ACHN (cell line): ENCODE measurements at places on chromosomes 7 and 10.

GRCh38 chr10:107545717-107546116 lies 381.2 kb upstream of the SORCS1 start:
- no peak for DNase-seq

- DNase-seq = no peak
Observed at GRCh38 chr10:124756156-124756903, 12.2 kb upstream of the FAM53B start.

DNA sequence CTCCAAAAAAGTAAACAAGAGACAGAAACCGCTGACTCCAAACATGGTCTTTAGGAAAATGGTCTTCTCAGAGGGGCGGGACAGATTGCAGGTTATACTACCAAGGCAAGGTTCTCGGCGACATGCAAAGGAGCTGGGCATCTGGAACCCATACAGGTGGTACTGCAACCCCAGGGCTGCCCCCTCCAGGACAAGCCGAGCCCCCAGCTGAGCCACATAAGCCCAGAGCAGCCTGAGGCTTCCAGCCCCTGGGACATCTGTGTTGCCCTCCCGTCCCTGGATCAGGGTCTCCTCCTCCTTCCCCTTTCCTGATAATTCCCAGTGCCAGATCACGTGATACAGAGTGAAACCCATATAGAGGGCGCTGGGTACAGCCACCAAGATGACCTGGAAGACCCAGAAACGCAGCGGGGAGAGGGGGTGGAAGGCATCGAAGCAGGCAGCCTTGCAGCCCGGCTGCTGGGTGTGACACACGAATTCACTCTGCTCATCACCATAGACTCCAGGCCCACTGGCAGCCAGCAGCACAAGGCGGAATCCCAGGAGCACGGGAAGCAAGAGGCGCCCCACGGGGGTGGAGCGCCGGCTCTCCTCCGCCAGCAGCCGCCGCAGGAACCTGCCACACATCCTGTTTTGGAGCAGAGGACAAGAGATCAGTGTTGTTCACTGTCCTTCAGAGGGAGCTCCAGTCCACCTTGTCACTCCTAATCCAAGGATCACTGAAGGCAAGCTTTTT lies at the start of gene GJC3:
GJC3 (minus strand) TSS at position 627 of the 736 bp plus-strand sequence; CDS start at position 627, 0 bp downstream.
- DNase-seq = peak; percentile 80

DNA sequence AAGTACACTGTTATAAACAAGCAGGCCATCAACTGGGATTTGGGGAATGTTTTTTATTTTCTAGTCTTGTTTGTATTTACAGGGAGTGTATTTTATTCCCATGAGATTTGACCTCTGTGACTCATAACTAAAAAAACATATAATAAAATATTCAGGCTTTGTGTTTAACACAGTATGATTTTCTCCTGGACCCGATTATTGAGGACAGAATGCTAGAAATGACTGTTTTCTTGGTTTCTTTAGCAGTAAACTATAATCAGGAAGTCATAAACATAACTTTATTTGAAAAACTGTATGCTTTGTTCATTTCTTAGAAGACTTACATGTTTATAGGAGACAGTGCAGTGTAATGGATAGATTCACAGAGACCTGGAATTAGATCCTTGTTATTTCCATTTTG lies 2.1 kb downstream of the NHLRC2 start:
- DNase-seq = no peak

DNA sequence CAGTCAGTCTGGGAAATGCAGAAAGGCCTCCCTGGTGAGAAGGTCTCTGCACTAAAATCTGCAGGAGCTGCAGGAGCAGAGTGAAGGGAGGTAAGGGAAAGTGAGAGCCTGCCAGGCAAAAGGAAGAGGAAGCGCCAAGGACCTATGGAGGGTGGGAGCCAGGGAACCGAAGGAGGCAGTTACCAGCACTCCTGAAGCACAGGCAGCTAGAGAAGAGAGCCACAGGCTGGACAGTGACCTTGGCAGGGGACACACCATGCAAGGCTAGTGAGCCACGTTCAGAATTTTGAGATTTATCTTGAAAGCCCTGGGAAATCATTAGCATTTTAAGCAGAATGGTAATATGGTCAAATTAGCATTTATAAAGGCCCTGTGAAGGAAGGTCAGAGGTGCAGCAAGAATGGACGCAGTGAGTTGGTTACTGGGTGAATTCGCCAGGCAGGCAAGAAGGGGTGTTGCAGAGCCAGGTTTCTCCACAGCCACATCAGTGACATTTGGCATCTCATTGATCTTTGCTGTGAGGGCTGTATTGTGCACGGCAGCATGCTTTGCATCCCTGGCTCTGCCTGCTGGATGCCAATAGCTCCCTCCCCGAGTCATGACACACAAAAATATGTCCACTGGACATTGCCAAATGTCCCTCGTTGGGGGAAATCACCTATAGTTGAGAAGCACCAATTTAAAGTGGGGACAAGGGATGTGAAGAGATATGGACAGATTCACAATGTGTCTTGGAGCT lies 54.7 kb upstream of the LANCL2 start:
- no peak for DNase-seq

DNA sequence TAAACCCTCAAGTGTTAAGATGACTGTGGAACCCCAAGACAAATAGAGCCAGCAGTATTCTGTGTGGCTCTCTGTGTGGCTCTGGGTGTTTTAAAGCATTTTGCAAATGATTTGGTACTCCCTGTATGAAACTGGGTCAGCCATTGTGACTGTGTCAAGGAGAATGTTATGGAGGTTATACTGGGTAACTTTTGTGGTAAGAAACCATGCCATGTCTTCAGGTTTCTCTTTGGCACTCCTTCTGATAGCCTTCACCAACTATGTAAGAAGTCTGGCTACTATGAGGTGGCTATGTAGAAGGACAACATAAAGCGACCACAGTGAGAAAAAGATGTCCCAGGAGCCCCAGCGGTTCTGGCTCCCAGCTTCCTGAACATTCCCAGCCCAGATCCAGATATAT lies 226.6 kb upstream of the RHOBTB1 start:
- DNase-seq = no peak

GRCh38 chr7:130145424-130146100 lies 59.6 kb downstream of the TMEM209 start:
- DNase-seq = no peak

GRCh38 chr10:3107426-3107961 lies 40.1 kb downstream of the PFKP start:
- DNase-seq = peak; percentile 98

DNA sequence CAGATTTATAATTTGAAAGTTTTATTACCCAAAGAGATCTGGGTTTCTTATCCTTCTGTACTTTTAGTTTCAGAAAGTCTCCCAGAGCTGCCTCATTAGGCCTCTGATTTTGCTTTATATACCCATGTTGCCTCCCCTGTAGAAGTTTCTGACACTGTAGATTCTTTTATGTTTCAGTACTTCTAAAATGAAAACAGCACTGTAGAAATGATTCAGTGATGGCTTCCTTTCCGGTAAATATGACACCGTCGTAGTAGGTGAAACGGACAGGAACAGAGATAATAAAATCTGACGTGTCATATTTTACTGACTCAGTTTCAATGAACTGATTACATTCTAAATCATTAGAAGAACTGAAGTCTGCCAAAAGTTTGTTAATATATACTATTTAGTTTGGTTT lies 272.7 kb downstream of the TWIST1 start:
- no peak for DNase-seq

- DNase-seq = no peak
Observed at GRCh38 chr7:41054960-41055661, 647.8 kb downstream of the INHBA start.

DNA sequence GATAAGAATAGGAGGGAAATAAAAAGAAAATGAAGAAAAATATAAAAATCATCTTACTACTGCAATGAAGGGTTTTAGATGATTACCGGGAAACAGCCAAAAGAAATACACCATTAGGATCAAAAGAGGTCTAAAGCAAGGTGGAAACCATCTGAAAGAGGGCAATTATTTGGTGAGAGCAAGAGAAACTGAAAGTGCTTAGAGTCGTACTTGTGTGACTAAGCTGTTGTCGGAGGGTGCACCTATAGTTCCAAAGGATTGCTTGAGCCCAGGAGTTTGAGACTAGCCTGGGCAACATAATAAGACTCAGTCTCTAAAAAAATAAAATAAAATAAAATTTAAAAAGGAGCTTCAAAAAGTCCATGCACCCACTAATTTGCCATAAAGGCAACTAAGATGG lies 169.5 kb downstream of the DKK1 start:
- peak; percentile 26 for DNase-seq

DNA sequence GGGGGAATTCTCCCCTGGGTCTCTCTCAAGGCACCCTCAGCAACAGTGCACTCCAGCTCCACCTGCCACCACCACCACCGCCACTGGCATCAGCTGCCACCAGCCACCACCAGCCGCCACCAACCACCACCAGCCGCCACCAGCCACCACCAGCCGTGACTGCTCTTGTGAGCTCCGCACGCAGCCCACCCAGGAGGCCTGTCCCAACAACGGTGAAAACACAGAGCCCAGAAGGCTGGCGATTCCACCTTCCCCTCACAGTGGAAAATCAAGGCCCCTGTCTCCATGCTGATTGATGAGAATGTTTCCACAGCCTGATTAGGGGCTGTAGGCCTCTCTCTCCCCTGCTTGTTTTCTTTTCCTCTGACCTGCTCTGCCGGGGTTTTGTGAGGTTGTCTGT lies 41.1 kb downstream of the COBL start:
- DNase-seq = no peak

GRCh38 chr10:105691811-105692210 lies 1050.7 kb downstream of the SORCS3 start:
- DNase-seq = peak; percentile 54

DNA sequence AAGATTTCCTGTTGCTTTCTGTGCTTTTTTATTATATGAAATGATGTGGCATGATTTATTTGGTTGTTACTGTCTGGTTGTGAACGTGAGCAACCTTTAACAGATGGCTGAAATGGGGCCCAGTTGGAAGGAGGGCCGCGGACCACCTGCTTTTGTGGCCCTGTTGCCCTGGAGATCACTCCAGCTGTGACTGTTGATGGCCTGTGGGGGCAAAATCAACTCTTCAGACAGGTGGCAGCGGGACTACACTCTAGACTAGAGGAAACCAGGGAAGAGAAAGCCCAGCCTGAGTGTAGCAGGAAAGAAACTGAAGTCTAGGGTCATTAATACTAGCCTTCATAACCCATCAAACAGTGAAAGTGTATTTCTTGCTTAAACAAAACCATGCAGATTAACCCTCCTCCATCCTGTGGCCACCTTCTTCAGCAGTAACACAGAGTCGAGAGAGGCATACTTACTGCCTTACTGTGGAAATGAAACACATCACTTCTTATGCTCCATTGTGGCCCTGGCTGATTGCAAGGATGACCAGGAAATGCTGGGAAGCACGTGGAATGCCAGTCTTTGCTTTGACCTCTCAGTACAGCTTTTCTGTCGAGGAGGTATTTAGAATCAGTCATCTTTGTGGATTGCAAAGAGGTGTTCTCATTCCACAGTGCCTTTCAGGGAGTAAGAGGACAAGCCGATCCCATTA lies 80.5 kb downstream of the CCNY start:
- DNase-seq = no peak

GRCh38 chr7:45185028-45185863 lies 27.7 kb downstream of the RAMP3 start:
- DNase-seq = no peak
